Esophagus squamous epithelium (tissue), 5 donors: ENCODE measurements at places on chromosomes 11 and 22. TPM values are rescaled to one million over a fixed set of nuclear protein-coding genes. Genes with fewer than 3 reads are reported as not detected.

- H3K4me3 ChIP-seq, result no peak overlapping the region
- H3K4me1 ChIP-seq, result peaks cover 12% of the 10 kb centered on the region
- H3K27ac ChIP-seq, result no peak overlapping the region
- DNase-seq, result no peak
These were observed 23.0 kb downstream of the MOGAT2 start for GRCh38 chr11:75740681-75741080.

- no peaks in the 10 kb centered on the region for H3K4me1 ChIP-seq
- no peak for DNase-seq
- no peak overlapping the region for H3K27ac ChIP-seq
- H3K36me3 ChIP-seq, result no peaks in the 10 kb centered on the region
- H3K27me3 ChIP-seq, result no peaks in the 10 kb centered on the region
These were observed 945.3 kb downstream of the LRRC4C start for GRCh38 chr11:40514124-40514523.

Gene OR51B4
- total RNA-seq, result not detected

GRCh38 chr11:58654079-58654907, 31.8 kb downstream of the CNTF start:
- no peaks in the 10 kb centered on the region for H3K36me3 ChIP-seq
- no peak overlapping the region for H3K4me3 ChIP-seq
- H3K27me3 ChIP-seq, result no peaks in the 10 kb centered on the region

Gene OR10A2
- not detected for total RNA-seq

- no peak for DNase-seq
- no peaks in the 10 kb centered on the region for H3K36me3 ChIP-seq
- H3K4me1 ChIP-seq, result peaks cover 53% of the 10 kb centered on the region
- no peaks in the 10 kb centered on the region for H3K27me3 ChIP-seq
- H3K27ac ChIP-seq, result no peak overlapping the region
These were observed 143.2 kb downstream of the ARHGAP42 start for GRCh38 chr11:100830274-100830673.

Gene MS4A3
- not detected for total RNA-seq

Gene NF2
- total RNA-seq, result 25.8 TPM

GRCh38 chr11:23897453-23898286, 599.2 kb upstream of the LUZP2 start:
- no peak overlapping the region for H3K27ac ChIP-seq
- no peak overlapping the region for H3K4me3 ChIP-seq
- DNase-seq, result no peak
- no peaks in the 10 kb centered on the region for H3K27me3 ChIP-seq
- H3K4me1 ChIP-seq, result no peaks in the 10 kb centered on the region
- H3K36me3 ChIP-seq, result no peaks in the 10 kb centered on the region

Gene TEAD1
- 58.3 TPM for total RNA-seq

DNA sequence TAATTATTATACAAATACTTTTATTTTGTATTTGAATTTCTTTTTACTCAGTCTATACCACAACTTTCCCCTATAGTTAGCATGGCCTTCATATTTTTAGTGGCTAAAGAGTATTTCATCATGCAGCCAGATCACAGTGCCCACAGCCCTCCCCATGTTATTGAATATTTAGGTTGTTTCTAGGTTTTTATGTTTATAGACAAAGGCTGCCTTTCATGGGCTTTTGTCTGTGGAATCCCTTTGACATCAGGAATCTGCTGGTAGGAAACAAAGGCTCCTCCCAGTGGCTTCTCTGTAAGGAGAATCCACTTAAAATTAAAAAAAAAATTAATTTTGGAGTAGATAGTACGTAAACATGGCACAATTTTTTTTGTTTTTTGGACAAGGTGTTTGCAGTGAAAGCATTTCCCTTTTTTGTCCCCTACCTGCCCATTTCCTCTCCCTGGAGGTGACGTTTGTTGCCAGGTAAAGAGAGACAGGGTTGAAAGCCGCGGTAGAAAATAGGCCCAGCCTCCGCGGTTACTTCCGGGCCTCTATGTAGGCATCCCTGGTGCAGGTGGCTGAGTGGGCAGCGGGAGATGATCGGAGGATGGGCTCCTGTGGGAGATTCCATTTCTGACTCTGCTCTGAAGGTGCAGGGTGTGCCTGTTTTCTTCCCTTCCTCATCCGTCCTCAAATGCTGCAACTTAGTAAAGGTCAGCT, 82.2 kb upstream of the OR4B1 start:
- no peaks in the 10 kb centered on the region for H3K36me3 ChIP-seq
- no peaks in the 10 kb centered on the region for H3K4me1 ChIP-seq
- no peak overlapping the region for H3K27ac ChIP-seq
- H3K4me3 ChIP-seq, result no peak overlapping the region
- no peak for DNase-seq
- no peaks in the 10 kb centered on the region for H3K27me3 ChIP-seq

GRCh38 chr22:40040927-40041326, 46.2 kb downstream of the FAM83F start:
- H3K4me1 ChIP-seq, result peaks cover 30% of the 10 kb centered on the region
- no peaks in the 10 kb centered on the region for H3K27me3 ChIP-seq
- H3K4me3 ChIP-seq, result no peak overlapping the region

DNA sequence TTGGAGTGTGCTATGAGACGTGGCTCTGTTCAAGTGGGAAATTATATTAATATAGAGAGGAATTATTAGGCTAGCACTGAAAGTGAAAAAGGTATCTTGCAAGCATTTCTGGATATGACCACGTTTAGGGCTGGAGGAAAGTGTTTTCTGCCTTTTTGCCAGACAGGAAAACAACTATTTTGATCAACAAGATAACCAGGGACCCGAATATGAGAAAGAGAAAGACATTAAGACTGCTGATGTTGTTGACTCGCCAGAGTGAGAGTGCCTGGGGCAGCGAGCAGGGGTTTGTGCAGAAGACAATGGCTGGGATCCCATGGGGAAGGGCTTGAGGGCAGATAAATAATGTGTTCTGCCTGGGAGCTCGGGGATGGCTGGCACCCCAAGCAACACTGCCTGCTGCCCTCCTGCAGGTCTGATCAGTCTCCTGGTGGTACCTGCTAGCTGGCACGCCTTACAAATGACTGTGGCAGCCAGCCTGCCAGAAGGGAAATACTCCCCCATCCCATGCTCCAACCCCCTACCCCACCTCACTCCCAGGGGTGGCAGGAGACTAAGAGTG, 23.1 kb upstream of the CHST1 start:
- no peak for DNase-seq
- H3K4me1 ChIP-seq, result no peaks in the 10 kb centered on the region
- H3K36me3 ChIP-seq, result no peaks in the 10 kb centered on the region
- no peak overlapping the region for H3K27ac ChIP-seq
- H3K27me3 ChIP-seq, result no peaks in the 10 kb centered on the region

GRCh38 chr11:87779276-87780067, 395.8 kb downstream of the RAB38 start:
- DNase-seq, result no peak
- no peaks in the 10 kb centered on the region for H3K36me3 ChIP-seq
- no peaks in the 10 kb centered on the region for H3K27me3 ChIP-seq
- no peak overlapping the region for H3K4me3 ChIP-seq
- H3K4me1 ChIP-seq, result no peaks in the 10 kb centered on the region

DNA sequence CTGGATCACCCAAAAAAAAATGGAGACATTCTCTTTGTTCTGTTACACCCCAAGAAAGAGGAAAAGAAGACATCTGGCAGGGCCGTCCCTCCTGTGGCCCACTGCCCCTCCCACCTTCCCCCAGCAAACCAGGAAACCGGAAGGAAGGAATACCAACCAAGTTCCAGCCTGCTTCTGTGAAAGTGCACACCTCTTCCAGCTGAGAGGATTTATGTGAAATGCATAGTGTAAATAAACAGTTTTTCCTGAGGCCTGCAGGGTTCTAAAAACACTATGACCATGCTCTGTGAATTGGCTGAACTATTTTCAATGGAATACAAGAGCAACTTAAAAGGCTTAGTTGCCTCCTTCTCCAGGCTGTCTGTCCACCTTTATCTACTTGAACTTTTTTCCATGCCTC, 50.0 kb upstream of the CHST1 start:
- no peaks in the 10 kb centered on the region for H3K27me3 ChIP-seq
- H3K4me1 ChIP-seq, result no peaks in the 10 kb centered on the region
- no peak for DNase-seq
- no peak overlapping the region for H3K4me3 ChIP-seq
- H3K36me3 ChIP-seq, result no peaks in the 10 kb centered on the region
- H3K27ac ChIP-seq, result no peak overlapping the region

Gene HSPB2
- total RNA-seq, result not detected
